NCI-H1417 treated with DMSO at 0.1 percent for 48 hours (cell line): ENCODE measurements at places on chromosomes 3 and 15.

GRCh38 chr3:38925351-38925750 lies 109.3 kb upstream of the SCN10A start:
- DNase-seq, result no peak

- DNase-seq, result no peak
Observed at GRCh38 chr3:178369006-178369405, 167.2 kb upstream of the KCNMB2 start.

- DNase-seq, result no peak
Observed at GRCh38 chr15:85879334-85880163, 84.8 kb upstream of the KLHL25 start.

DNA sequence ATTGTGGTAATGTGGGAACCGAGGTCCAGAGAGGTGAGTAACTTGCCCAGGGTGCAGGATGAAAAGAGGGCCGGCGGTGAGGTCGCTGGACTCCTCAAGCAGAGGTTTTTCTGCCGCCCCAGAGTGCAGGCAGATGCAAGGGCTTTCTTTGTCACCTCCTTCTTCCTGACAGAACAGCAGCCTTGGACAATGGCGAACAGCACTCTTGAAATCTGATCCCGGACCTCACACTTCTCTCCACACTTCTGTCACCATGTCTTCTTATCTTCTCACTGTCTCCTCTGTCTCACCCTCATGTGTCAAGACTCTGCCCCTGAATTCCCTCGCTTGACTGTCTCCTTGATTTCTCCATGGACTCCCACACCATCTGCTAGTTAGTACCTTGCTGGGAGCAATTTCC lies 15.4 kb upstream of the VPS8 start:
- no peak for DNase-seq

GRCh38 chr3:153462545-153462944 lies 300.5 kb downstream of the RAP2B start:
- no peak for DNase-seq

DNA sequence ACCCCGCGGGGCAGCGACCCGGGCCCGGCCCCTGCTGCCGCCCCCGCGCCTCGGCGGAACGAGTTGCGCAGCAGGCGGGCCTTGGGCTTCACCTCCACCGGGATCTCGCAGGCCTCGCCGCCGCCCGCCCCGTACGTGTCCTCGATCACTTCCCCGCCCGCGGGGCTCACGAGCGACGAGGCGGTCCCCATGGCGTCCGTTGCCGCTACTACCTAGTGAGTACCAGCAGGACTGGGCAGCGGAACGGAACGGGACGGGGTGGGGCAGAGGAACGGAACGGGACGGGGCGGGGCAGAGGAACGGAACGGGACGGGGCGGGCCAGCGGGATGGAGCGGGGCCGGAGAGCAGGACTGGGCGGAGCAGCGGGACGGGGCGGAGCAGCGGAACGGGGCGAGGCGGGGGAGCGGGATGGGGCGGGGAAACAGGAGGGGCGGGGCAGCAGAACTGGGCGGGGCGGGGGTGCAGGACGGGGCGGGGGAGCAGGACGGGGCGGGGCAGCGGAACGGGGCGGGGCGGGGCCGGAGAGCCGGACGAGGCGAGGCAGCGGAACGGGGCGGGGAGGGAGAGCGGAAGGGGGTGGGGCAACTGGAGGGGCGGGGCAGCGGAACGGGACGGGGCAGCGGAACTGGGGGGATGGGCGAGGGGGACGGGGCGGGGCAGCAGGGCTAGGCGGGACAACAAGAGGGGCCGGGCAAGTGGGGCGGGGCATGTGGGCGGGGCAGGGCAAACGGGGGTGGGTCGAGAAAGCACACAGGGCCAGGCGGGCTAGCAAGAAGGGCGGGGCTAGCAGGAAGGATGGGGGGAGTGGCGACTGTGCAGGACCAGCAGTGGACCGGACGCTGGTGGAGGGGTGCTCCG lies at the start of gene NPHP3:
NPHP3 (minus strand) TSS at position 245 of the 859 bp plus-strand sequence; CDS start at position 191, 54 bp downstream.
- DNase-seq, result peak; percentile 37

DNA sequence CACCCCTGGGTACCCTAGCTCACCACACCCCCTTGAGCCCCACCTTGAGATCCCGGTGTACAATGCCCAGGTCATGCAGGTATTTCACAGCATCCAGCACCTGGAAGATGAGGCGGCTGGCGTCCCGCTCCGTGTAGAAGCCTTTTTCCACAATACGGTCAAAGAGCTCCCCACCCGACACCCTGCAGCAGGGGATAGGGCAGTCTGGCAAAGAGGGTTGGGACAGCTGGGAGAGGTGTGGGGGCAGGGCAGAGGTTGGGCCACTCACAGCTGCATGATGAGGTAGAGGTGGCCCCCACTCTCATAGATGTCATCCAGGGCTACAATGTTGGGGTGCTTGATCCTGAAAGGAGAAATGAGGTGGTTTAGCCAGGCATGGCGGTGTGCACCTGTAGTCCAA lies 6.9 kb downstream of the CAMK1 start:
- no peak for DNase-seq

DNA sequence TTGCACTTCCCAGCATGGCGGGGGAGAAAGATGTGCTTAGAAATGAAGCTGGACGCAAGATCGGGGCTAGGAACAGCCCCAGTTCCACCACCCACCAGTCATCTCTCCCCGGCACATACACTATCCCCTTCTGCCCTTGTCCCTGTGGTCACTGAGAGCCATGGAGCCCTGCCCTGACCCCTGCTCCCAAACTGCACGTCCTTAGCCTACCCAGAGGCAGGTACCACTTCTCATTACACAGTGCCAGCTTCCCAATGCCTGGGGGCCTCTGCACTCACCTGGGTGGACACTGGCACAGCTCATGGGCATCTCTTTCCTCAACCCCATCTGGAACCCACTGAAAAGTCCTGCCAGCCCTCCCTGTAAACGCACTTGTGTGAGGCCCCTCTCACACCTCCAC lies 139.3 kb upstream of the PRR20G start:
- DNase-seq, result no peak

DNA sequence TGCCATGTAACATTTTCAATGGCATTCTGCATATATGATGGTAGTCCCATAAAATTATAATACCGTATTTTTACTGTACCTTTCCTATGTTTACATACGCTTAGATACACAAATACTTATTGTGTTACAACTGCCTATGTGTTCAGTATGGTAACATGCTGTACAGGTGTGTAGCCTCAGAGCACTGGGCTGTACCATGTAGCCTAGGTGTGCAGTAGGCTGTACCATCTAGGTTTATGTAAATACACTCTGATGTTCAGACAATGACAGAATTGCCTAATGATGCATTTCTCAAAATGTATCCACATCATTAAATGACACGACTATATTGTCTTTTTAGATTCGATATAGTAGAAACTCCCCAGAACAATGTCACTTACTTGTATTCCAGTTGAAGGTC lies 22.7 kb downstream of the CD80 start:
- no peak for DNase-seq

- DNase-seq, result no peak
Observed at GRCh38 chr3:64290161-64290560, 64.9 kb upstream of the PRICKLE2 start.

DNA sequence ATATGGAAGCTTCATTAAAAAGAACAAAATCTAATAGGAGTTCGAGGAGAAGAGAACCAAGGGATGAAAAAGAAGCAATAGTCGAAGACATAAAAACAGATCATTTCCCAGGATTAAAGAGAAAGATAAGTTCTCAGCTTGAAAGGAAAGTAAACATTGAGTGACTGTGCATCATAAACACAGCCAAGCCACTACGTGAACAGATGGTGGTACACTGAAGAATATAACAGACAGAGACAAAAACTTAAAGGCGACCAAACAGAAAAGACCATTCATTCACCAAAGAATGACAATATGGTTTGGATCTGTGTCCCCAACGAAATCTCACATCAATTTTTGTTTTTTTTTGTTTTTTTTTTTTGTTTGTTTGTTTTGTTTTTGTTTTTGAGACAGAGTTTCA lies 210.8 kb upstream of the LINGO1 start:
- no peak for DNase-seq

DNA sequence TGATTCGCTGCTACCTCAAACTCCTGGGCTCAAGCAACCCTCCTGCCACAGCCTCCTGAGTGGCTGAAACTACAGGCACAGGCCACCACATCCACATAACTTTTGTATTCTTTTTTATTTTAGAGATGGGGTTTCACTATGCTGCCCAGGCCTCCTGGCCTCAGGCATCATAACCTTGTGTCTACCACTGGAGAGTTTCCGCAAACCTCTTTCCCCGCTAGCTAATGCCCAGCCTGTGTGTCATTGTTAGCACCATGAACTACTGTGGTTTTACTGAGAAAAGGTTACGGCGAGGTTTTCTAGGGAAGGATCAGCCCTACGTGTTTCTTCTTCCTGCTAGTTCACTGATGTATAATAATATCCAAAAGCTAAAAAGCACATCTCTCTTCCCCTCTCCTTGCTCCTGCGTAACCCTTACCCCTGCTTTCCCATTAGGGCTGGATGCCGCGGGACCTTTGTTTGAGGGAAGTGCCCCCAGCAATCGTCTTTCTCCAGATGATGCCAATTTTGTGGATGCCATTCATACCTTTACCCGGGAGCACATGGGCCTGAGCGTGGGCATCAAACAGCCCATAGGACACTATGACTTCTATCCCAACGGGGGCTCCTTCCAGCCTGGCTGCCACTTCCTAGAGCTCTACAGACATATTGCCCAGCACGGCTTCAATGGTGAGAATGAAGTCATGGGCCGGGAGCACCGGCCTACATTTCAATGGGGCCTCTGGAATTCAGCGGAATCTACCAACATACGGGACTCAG lies 113.7 kb downstream of the LIPC start:
- DNase-seq, result no peak

DNA sequence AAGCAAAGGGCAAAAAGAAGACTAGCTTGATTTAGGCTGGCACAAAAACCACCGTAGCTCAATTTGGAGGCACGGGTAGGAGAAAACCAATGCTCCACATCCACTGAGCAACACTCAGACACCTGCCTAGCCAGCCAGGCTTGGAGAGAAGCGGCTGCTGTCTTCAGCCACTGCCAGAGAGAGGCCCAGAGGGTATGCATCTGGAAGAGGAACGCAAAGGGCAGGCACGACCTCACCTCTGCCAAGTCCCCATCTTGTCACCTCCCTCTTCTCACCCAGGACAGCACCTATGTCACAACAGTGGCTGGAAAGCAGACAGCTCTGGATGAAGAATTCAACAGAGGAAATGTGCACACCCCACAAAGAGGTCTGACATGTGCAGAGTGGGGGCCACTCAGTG lies 93.5 kb downstream of the ADAMTS17 start:
- DNase-seq, result no peak

DNA sequence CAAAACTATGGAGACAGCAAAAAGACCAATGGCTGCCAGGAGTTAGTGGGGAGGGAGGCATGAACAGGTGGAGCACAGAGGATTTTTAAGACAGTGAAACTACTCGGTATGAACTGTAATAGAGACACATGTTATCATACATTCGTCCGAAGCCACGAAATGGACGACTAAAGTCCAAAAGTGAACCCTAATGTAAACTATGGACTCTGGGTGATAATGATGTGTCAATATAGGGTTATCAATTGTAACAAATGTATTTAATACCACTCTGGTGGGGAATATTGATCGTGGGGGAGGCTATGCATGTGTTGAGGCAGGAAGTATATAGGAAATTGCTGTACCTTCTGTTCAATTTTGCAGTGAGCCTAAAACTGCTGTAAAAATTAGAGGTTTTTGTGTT lies 107.0 kb downstream of the CPN2 start:
- DNase-seq, result no peak

DNA sequence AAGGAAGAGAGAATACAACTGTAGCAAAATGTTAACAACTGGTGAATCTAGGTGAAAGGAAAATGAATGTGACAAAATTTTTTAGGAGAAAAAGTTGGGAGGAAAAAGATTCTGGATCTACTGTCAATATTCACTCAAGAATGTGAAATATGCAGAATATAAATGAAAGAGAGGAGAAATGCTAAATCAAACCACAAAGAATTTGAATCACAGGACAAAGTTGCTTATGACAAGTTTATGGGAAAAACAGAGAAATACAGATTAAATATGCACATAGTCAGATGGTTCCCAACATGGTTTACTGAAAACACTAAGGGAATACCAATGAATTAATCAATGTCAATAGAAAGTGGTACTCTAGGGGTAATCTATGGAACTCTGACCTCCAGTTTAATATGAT lies 27.6 kb downstream of the C3orf33 start:
- DNase-seq, result no peak
